ENCODE measurements at places on chromosomes 16 and 17.

DNA sequence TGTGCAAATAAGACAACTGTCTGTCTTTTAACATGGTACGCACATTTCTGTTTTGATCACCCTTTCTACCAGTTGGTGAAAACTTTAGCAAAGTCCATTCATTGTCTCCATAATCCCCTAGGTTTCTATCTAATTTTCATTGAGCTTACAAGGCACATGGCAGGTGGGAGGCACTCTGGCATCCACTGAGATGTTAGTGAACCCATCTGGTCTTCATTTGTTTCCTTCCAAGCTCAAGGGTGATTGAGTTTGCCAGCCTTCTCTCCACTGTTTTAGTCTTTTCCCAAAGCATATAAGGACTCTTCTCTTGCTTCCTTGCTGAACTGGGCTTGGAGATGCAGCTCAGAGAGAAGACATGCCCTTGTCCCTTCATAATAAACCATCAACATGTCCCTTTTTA is 179.1 kb downstream of the CDH13 start:
- no peak for DNase-seq

GRCh38 chr16:58128181-58128631 is 975 bp downstream of the CFAP20 start:
- DNase-seq: no peak

- DNase-seq: no peak
Measured at GRCh38 chr16:47816511-47816910, 339.3 kb downstream of the ABCC12 start.

DNA sequence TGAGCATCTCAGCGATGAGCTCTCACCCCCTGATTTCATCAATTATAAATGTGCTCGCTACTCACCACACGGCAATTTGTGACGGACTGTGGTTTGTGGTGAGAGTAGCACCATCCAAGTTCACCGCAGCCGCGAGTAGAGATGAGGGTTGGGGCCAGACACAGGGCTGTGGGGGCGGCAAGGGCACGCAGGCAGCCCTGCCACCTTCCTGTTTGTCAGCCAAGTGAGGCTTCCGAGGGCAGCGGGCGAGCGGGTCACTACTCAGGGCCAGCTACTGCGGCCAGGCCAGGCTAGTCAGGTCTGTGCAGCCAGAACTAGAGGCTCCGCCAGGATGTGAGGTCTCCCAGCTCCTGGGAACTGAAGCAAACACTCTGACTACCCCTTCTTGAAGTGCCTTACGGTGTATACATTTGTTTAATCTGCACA is 39.6 kb upstream of the MEOX1 start:
- no peak for DNase-seq

DNA sequence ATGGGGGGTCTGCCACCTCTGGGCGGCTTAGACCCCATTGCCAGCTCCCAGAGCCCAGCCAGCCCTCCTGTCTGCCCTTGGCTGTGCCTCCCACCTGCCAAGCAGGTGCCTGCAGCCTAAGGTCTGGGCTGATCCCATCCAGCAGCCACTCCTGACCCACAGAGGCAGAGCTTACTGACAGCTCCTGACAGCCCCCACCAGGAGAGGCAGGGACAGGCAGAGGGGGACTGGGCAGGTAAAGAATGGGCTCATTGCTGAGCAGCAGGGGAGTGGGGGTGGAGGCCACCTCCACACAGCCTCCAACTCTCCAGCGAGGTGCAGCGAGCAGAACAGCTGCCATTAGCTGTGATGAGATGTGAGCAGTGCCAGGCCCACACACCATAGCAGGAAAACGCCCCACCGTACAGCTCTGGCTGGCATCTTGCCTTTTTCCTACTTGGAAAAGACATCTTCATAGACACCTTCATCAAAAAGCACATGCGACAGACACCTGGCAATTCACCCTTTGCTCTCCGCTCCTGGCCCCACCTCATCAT is 164.4 kb downstream of the C16orf78 start:
- no peak for DNase-seq

DNA sequence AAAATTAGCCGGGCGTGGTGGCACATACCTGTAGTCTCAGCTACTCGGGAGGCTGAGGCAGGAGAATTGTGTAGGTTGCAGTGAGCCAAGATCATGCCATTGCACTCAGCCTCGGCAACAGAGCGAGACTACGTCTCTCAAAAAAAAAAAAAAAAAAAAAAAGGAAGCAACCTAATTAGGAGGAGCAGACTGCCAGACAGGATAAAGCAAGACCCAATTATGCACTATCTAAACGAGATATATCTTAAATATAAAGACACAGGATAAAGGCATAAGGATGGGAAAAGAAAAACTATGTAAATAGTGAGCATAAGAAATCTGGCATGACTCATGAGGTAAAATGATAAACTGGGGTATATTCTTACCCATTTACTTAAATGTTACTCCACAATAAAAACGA is 4.9 kb downstream of the TXNDC11 start:
- DNase-seq: no peak

- DNase-seq: peak; percentile 88
Measured at GRCh38 chr16:85004587-85005205, 6.6 kb downstream of the ZDHHC7 start.

DNA sequence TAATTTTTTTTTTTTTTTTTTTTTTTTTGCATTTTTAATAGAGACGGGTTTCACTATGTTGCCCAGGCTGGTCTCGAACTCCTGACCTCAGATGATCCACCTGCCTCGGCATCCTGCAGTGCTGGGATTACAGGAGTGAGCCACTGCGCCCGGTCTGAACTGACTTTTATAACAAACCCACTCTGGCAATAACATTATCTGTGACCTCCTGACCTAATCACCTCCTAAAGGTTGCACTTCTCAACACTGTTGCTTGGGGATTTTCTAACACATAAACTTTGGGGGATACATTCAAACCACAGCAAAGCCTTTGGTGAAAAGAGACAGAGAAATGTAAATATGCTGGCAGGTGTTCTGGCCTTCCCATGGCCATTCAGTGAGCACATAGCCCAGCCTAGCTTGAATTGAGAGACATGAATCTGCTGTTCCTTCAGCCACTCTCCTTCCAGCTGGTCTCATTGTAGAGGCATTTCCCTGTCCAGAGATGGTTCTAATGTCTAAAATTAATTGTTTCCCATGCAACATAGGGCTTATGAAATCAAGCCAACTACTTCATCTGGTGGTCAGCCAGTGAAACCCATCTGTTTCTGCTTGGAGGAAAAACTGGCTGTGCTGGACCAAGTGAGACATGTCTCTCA is 28.3 kb downstream of the LYRM1 start:
- DNase-seq: peak; percentile 53

DNA sequence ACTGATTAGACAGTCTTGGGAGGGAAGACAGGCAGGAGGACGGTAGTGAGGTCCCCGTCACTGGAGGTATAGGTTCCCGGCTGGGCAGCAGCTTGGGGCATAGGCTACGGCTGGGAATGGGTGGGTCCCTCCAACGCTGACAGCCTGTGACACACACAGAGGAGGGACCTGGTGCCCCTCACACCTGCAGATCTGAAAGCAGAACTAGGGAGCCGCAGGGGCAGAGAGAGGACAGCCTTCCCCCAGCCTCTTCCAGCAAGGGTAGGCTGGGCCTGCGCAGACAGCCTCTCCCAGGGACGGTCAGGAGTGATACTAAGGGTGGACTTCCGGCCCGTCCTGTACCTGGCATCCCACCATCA is 2.0 kb downstream of the P2RX1 start:
- no peak for DNase-seq

DNA sequence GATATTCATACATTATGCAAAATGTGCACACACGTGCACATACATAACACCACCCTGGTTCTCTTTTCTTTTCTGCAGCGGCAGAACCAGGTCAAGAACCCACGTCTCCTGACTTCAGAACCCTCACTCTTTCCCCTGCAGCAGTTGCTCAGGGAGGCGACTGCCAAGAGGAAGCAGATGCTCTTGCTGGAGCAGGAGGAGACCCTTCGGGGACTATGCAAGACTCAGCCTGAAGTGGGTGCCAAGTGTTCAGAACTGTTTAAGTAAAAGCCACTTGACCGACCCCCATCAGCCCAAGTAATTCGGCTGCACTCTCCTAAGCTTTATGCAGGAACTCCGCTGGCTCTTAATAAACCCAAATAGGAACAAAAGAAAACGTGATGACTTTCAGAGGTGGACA is 193.8 kb downstream of the SLC39A11 start:
- DNase-seq: no peak

DNA sequence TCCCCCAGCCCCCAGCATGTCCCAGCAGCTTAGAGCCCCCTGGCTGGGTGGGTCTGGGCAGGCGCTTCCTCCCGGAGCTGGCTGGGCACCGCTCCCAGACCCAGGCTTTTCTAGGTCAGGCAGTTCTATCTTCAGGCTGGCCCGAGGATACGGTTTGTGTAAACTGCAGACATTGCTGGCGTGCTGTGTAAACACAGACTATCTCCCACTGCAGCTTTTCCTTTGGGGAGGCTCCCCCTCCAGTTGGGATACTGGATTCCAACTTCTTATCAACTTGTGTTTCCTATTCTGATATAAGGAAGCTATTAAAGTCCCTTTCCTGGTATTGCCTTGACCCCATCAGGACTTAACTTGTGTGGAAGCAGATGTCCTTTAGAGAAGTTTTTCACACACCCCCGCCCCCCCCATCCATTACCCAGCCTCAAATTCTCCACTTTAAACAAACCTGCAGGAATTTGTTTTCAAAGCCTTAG is 18.3 kb upstream of the GNA13 start:
- peak; percentile 93 for DNase-seq

- DNase-seq: no peak
Measured at GRCh38 chr17:53649201-53649600, 173.5 kb upstream of the KIF2B start.

GRCh38 chr16:17160285-17160853 is 310.4 kb downstream of the XYLT1 start:
- no peak for DNase-seq

DNA sequence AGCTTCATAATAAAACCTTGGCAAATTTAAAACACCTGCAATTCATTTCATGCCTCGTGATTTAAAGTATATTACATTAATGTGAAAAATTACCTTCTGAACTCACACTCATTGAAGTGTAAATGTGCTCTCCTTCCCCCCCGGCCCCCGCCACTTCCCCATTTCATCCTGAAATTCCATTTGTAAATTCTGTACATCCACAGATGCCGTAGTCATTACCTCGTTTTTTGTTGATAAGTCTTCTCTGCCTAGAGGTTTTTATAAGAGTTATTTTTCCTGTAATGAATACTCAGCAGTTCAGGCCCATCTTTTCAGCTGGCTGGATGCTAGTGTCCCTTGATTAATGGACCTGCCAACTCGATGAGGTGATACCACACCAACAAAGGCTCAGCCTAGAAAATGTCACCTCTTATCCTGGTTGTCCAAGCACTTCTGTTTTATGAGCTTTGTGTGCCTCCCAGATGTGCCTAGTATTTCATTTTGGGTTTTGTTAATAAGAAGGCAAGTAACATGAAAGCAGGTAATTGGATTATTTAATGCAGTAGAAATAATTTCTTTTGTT is 64.8 kb upstream of the KIFC3 start:
- DNase-seq: no peak

- no peak for DNase-seq
Measured at GRCh38 chr17:40348562-40349476, 15.7 kb downstream of the GJD3 start.

- no peak for DNase-seq
Measured at GRCh38 chr16:78509965-78510364, 410.5 kb downstream of the WWOX start.

GRCh38 chr16:52271088-52271750 is 275.7 kb downstream of the TOX3 start:
- DNase-seq: no peak

- no peak for DNase-seq
Measured at GRCh38 chr16:67902831-67903230, 9.8 kb downstream of the PSKH1 start.

DNA sequence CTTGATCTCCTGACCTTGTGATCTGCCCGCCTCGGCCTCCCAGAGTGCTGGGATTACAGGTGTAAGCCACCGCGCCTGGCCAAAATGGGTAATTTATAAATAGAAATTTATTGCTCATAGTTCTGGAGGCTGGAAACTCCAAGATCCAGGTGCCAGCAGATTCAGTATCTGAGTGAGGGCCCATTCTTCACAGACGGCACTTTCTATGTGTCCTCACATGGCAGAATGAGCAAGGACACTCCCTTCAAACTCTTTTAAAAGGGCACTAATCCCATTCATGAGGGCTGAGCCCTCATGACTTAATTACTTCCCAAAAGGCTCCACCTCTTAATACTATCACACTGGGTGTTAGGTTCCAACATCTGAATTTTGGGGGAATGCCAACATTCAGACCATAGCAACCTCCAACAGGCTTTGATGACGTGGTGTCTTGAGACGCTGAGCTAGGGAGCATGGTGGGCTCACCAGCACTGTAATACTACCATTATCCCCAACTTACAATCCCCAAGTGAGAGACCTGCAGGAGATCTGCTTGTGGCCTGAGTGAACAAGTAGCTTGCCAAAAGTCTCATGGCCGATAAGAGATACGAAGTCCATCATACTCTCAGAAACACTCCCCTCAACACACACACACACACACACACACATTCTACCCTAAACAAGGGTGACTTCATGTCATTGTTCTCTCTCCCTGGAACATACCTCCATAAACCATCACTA is 8.5 kb downstream of the CMTM4 start:
- no peak for DNase-seq

DNA sequence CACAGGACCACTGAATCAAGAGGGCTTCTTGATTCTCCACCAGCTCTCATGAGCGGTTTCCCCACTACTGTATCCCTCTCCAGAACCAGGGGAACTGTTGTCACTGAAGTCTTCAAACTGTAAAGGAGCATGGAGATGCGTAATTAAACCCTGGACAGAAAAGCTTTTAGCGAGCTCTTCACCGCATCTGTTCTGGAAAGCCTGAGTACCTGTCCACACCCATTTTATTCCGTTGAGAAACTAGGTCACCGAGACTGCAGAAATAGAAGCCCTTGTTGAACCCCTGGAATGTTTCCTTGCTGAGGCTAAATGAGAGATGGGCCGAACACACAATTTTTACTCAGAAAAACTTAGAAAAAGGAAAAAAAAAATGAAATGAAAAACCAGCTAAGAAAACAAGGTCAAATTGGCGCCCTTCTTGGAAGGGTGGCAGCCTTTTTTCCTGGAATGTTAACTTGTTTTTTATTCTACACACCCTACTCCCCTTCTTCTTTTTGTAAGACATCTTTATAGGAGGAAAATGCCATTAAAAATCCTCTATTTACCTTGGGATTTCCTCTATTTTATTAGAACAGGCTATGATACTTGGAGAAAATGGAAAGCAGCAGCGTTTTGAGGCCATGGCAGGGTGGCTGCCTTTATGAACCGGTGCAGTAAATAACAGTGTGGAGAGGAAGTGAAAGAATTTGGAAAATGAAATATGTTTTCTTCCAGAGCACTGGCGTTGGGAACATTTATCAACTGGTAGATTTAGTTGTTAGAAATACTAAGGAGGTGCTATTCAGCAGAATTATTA is 52.6 kb upstream of the CRISPLD2 start:
- DNase-seq: peak; percentile 83

GRCh38 chr16:3051494-3051893 is 5.1 kb downstream of the MMP25 start:
- no peak for DNase-seq

- no peak for DNase-seq
Measured at GRCh38 chr17:11296994-11297393, 56.0 kb downstream of the SHISA6 start.

GRCh38 chr17:48373883-48374282 is 56.1 kb downstream of the SKAP1 start:
- DNase-seq: no peak
